Peyer's patch (tissue), 4 donors: ENCODE measurements at places on chromosomes 6 and 20. TPM values are rescaled to one million over a fixed set of nuclear protein-coding genes. Genes with fewer than 3 reads are reported as not detected.

- no peak for DNase-seq
- H3K4me3 ChIP-seq: no peak overlapping the region
Measured at GRCh38 chr6:160088784-160089533, 32.7 kb upstream of the SLC22A1 start.

- no peak for DNase-seq
- no peak overlapping the region for H3K27ac ChIP-seq
- no peaks in the 10 kb centered on the region for H3K36me3 ChIP-seq
- no peak overlapping the region for H3K4me3 ChIP-seq
Measured at GRCh38 chr6:97361286-97361685, 78.3 kb upstream of the MMS22L start.

DNA sequence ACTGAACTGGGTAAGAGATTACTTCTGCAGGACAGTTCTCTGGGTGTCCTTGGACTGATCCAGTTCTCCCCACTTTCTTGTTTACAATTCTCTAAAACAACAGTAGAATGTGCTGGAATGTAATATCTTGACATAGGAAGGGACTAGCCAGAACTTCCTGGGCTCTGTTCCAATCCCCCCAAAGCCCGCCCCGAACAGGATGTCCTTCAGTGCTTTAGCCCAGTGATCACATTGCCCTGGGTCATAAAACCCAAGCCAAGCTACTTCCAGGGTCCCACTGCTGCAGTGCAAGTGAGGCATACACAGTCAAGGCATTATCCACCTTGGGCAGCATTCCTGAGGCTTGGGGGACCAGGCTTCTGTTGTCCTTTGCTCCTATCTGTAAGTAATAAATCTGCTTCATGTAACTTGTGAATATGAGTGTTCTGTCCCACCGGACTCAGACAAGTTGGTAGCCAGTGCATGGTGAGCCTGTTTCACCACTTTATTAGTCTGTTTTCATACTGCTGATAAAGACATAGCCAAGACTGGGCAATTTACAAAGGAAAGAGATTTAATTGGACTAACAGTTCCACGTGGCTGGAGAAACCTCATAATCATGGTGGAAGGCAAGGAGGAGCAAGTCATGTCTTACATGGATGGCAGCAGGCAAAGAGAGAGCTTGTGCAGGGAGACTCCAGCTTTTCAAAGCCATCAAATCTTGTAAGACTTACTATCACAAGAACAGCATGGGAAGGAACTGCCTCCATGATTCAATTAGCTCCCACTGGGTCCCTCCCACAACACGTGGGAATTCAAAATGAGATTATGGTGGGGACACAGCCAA, 23.5 kb downstream of the FITM2 start:
- no peaks in the 10 kb centered on the region for H3K36me3 ChIP-seq
- no peak for DNase-seq
- H3K27ac ChIP-seq: no peak overlapping the region
- H3K4me3 ChIP-seq: no peak overlapping the region
- no peaks in the 10 kb centered on the region for H3K27me3 ChIP-seq

DNA sequence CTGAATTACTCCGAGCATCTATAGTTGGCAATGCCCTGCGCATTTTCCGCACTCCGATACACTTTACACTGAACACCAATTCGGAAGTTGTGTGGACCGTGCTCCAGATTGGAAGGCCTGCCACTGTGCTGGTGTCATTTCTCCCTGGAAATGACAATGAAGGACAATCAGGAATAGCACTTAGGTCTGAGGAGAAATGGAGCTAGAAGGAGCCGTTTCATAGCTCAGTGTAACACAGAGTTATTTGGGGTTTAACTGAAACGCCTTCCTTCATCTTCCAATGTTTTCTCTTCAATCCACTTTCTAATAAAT, 501 bp upstream of the PLA2G7 start:
- H3K4me1 ChIP-seq: no peaks in the 10 kb centered on the region
- H3K27ac ChIP-seq: no peak overlapping the region

DNA sequence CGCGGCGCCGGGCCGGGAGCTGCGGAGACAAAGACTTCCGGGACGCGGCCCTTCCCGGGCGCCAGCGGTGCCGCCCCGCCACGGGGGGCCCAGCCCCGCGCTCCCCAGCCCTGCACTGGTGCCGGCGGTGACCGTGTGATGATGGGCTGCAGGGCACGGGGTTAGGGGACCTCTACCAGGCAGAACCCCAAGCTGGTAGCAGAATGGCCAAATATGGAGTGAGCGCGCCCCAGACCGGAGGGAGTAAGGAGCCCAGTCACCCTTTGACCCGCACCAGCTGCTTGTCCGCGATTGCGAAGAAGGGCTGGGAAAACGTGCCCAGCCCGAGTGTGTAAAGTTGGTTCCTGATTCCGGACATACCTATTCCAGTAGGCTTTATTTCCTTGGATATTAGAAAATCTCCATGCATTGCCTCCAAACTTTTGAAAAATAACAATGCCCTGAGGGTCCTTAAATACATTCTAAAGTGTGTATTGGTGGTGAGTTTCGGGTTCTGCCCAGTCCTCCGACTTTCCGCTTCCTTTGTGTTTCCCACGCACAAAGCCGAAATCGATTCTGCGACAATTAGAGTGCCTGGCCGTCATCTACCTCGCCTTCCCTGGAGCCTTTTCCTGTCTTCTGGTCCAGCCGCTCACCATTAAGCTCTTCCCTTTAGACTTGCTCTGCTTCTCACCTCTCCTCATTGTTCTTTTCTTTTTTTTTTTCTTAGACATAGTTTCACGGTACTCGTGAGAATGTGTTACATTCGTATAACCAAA, 1.1 kb downstream of the ABRACL start:
- DNase-seq: peak; percentile 86
- peak overlapping the region; percentile 88 for H3K27ac ChIP-seq
- H3K36me3 ChIP-seq: no peaks in the 10 kb centered on the region

DNA sequence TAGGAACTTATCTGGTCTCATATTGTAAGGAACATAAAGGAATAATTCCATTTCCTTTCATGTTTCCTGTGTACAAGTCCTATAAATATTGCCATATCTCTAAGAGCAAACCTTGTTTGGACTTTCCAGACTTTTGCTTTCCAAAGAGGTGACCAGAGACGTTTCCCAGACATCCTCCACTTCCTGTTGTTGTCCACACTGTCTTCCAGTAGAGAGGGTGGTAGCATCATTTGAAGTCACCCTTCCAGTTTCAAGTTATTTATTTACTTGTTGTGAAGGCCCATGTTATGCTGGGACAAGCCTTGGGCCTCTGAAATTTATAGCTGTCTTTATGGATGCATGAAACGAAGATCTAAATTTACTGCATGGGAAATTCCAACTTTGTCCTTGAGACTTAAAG, 10.6 kb upstream of the TGM3 start:
- no peak overlapping the region for H3K27ac ChIP-seq
- no peak overlapping the region for H3K4me3 ChIP-seq
- H3K27me3 ChIP-seq: no peaks in the 10 kb centered on the region
- no peaks in the 10 kb centered on the region for H3K4me1 ChIP-seq

The TRIM31 gene
- total RNA-seq: 56.9 TPM

DNA sequence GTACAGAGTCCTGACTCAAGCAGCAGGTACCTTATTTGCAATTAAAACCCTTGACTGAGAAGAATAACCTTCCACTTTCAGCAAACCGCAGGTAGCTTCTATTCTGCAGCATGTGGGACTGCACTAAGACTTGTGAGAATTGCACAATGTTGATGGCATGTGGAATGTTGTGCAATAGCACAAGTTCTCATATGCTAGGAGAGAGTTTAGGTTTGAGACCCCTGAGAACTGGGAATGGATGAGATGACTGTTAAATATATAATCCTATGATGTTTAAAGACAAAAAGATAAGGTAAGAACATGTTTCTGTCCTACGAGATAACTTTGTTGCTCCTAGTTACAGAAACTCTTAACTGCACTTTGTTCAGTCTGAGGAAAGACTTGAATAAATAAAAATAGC, 194.6 kb downstream of the OTOR start:
- no peak overlapping the region for H3K4me3 ChIP-seq
- H3K36me3 ChIP-seq: no peaks in the 10 kb centered on the region
- DNase-seq: no peak
- H3K4me1 ChIP-seq: no peaks in the 10 kb centered on the region
- H3K27ac ChIP-seq: no peak overlapping the region

- no peak overlapping the region for H3K27ac ChIP-seq
- no peak for DNase-seq
- no peaks in the 10 kb centered on the region for H3K4me1 ChIP-seq
- no peaks in the 10 kb centered on the region for H3K27me3 ChIP-seq
Measured at GRCh38 chr6:1575210-1576041, 34.3 kb upstream of the FOXC1 start.

- H3K27ac ChIP-seq: no peak overlapping the region
- H3K4me3 ChIP-seq: no peak overlapping the region
- H3K4me1 ChIP-seq: no peaks in the 10 kb centered on the region
- no peak for DNase-seq
- no peaks in the 10 kb centered on the region for H3K36me3 ChIP-seq
Measured at GRCh38 chr6:156771047-156771446, 6.1 kb upstream of the ARID1B start.
